ENCODE measurements at places on chromosomes 6 and 20.

GRCh38 chr6:4413073-4413472 lies 277.7 kb upstream of the ECI2 start:
- DNase-seq = no peak

- DNase-seq = no peak
Observed at GRCh38 chr6:139659196-139659595, 284.7 kb upstream of the CITED2 start.

DNA sequence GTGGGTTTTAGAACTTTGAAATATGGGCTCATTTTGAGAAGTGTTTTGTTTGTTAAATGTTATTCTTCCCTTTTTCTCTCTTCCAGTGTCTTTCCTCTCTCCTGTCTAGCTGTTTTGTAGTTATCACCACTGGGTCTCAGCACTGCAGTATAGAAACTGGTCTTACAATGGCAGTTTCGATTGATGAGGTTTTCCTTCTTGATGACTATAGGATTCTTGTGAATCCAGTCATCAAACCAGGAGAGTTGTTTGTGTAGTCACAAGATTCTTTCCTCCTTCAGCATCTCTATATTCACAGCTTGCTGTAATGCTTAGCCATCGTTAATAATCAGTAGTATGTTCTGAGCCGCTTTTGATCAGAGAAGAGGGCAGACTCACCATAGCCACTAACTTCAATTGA lies 172.3 kb downstream of the OGFRL1 start:
- DNase-seq = no peak

- no peak for DNase-seq
Observed at GRCh38 chr6:134493789-134494188, 175.9 kb upstream of the SGK1 start.

- DNase-seq = no peak
Observed at GRCh38 chr6:55049866-55050265, 124.4 kb upstream of the HCRTR2 start.

DNA sequence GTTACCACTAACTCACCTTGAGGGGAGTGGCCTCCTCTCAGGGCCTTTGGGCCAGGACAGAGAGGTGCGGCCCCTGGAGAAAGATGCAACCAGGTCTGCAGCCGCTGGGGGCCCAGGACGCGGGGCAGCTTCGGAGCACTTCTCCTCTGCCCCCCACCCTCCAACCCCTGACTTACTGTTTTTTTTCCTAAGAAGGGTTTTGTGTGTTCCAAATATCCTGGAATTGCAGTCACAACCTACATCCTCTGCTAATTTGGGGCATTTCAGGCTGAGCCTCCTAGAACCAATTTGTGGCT lies 1.7 kb downstream of the LINC00237 start:
- DNase-seq = no peak

DNA sequence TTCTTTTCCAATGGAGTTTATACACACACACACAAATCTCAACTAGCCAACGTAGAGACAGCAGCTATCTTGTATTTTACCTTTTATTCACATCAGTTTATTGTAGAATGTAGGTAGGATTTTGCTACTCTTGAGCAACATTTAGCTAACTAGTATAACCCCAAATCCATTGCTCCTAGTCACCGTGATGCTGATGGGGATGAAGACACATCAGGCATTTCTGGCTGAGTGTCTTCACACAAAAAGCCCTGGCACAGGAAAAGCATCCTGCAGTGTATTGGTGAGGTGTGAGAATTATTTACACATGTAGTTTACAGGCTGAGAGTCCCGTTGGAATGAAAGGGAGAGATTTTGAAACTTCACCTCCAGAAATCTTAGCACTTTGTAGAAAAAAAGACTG lies 65.9 kb upstream of the FBXL4 start:
- no peak for DNase-seq

- DNase-seq = no peak
Observed at GRCh38 chr6:35596448-35597442, 84.0 kb upstream of the TULP1 start.

- no peak for DNase-seq
Observed at GRCh38 chr6:18148304-18149025, 6.4 kb downstream of the TPMT start.

GRCh38 chr20:59518881-59519706 lies 85.2 kb upstream of the PHACTR3 start:
- DNase-seq = peak; percentile 39

- no peak for DNase-seq
Observed at GRCh38 chr6:15893556-15894253, 230.9 kb upstream of the DTNBP1 start.

GRCh38 chr6:131366223-131366622 lies 206.8 kb upstream of the ARG1 start:
- no peak for DNase-seq

GRCh38 chr6:123668063-123668462 lies 31.3 kb upstream of the TRDN start:
- DNase-seq = no peak

DNA sequence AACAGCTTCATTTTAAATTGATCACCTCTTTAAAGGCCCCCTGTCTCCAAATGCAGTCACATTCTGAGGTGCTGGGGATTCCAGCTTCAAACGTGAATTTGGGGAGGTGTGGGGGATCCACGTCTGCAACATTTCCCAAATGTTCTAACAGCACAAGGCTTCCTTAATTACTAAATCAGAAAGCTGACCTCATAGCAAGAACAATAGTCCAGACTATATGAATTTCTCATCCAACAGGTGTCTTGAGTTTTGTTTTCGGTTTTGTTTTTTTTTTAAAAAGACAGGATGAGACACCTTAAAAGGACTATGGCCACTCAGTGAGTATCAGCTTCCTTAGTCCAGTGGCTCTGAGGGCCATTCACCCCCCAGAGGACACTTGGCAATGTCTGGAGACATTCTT lies 11.5 kb downstream of the ATP9A start:
- DNase-seq = no peak

DNA sequence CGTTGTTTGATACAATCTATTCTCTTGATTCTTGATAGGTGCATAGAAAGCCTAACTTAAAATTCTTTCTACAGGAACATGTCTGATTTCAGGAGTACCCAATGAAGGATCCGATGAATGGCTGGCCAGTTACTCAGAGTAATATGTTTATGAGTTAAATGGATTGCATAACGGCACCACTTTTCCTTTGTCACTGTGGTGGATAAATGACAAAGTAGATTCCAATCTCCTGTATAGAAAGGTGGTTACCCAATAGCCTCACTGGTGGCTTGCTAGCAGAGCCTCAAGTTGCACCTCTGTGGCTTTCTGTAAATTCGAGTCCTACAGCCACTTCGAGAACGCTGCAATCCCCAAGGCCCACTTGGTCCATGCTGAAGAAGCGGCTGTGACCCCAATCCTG lies 28.4 kb downstream of the LHFPL5 start:
- no peak for DNase-seq

DNA sequence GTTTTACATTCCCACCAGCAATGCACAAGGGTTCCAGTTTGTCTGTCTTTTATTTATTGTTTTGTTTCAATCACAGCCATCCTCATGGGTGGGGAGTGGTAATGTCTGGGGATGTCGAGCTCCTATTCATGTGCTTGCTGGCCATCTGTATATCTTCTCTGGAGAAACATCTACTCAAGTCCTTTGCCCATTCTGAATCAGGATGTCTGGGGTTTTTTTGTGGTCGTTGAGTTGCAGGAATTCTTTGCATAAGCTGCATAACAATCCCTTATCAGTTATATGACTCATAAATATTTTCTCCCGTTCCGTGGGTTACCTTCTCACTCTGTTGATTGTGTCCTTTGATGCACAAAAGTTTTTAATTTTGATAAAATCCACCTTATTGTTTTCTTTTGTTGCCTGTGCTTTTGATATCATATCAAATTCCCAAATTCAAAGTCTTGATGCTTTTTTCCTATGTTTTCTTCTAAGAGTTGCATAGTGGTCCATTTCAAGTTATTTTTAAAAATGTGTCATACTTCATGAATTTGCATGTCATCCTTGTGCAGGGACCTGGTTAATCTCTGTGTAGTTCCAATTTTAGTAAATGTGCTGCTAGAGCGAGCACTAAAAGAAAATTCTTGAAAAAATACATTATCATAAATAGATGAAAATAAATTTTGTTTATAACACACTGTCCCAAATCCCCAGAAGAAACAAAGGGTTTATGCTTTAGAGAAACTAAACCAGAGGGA lies 54.9 kb upstream of the PDE10A start:
- DNase-seq = no peak

DNA sequence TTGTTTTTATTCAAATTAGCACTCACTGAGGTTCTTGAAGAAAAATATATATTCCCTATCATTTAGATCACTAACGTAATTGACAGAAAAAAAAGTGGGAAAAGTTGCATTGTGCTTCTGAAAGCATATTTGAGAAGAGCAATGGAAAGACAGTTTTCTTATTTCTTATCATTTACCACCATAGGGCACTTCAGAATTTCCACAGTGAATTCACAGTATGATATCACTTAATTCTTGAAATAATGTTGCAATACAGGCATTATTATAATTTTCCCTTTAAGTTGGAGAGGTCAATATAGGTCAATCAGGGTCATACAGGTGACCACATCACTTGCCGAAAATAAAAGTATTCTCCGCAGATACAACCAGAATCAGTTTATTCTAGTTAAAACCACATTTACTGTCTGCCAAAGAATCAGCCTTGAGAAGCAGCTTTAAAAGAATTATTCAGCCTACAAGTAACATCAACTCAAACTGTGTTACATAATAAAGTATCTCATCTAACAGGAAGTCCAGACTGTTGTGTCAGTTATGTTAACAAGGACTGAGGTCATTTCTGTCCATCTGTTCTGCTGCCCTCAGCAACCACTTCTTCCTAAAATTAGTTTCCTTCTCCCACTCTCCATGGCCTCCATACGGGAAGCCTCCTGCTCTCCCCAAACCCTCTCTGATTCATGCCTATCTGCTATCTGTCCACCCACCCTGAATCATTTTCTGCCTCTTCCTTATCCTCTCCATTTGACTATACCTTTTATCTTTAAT lies 121.2 kb downstream of the SIM1 start:
- DNase-seq = no peak

DNA sequence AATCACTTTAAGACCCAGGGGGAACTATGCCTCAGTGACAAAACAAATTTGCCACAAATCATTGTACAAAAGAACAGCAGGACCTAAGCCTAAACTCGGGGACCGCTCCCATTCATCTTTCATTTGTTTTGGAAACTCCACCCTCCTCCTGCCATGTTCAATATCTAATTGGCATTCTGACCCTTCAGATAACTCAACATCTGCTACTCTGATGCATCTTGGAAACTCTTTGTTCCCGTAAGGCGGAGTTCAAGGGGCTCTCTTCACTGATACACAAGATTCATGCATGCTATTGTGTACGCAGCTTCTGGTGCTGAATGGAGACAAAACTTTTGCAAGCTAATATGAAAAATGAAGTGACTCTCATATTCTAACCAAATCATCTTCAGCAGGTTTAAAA lies 187.6 kb downstream of the ZFP64 start:
- DNase-seq = no peak

GRCh38 chr6:81088145-81088544 lies 664.3 kb downstream of the TENT5A start:
- DNase-seq = no peak

DNA sequence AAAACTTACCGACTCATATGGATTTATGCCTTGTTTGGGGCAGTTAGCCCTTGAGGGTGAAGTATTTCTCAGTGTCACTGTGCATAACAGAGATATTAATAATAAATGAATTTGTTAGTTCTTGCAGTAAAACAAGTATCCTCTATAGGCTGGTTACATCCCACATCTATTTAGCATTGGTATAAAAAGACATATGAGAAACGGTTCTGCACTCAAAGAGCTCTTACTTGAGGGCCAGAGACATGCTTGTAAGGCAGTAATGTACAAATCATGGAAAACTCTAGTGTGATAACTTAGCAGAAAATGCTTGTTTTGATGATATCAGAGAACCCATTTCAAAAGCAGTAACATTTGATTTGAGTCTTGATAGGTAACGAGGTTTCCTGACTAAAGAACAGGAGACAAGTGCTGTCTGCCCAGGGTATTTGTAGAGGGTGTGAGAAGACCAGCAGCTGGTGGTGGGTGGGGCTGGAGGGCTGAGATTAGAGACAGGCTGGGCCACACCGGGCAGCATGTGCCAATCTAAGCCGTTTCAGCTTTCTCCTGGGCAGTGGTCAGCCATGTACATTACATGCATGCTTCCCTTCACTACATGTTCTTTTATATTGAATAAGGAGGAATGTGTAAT lies 46.3 kb downstream of the TULP4 start:
- no peak for DNase-seq

GRCh38 chr6:50353603-50354002 lies 303.9 kb upstream of the DEFB112 start:
- DNase-seq = no peak

GRCh38 chr6:46491628-46492547 lies 639 bp upstream of the RCAN2 start:
- DNase-seq = no peak

- DNase-seq = no peak
Observed at GRCh38 chr6:109626311-109626710, 64.7 kb downstream of the AK9 start.

- no peak for DNase-seq
Observed at GRCh38 chr6:119352001-119352400, 2.4 kb upstream of the MAN1A1 start.

GRCh38 chr6:4412488-4412887 lies 277.1 kb upstream of the ECI2 start:
- DNase-seq = no peak

DNA sequence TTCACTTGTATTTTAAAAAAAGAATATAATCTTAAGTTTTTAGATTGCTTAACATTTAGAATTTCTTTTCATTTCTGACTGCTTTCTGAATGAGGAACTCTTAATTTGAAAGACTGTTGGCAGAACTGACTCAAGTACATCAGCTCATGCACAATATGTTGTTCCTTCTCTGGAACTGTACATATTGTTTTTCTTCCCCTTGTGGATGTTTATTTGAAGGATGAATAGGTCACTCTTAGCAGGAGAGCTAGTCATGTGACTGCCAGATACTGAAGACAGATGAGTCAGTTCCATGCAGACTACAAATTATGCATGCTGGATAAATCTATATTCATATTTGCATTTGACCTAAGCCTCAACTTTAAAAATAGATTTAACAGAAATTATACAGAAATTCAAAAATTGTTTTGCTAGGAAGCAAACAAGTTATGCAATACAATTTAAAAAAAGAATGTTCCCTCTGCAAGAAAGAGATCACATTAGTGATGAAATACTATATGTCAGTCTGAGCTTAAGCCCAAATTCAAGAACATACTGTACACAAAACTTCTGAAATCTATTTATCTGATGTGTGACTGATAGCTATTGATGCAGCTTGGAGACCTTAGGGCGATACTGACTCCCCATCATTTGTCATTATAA lies 1274.9 kb upstream of the GJE1 start:
- no peak for DNase-seq

- no peak for DNase-seq
Observed at GRCh38 chr20:6866741-6867140, 99.3 kb downstream of the BMP2 start.

DNA sequence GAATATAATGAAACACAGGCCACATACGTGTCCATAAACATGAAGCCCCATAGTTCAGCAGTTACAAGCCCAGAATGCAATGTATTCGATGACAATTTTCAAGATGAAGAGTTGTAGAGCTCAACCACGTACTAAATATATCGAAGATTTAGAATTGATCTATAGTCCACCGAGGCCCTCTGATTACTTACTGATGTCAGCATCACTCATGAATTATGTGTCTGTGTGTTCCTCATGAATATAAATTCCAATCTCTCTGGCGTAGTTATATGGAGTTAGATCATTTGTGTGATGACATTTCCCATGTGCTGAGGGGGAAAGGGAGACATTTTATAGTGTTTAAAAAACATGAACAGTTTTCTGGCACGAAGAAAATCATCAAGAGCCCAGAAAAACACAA lies 97.5 kb downstream of the PFDN4 start:
- DNase-seq = no peak
